ENCODE measurements at places on chromosomes 5 and 9.

GRCh38 chr5:53946405-53947100 lies 363.8 kb downstream of the ARL15 start:
- DNase-seq: no peak

GRCh38 chr5:98483301-98483685 lies 290.2 kb upstream of the RGMB start:
- DNase-seq: no peak

DNA sequence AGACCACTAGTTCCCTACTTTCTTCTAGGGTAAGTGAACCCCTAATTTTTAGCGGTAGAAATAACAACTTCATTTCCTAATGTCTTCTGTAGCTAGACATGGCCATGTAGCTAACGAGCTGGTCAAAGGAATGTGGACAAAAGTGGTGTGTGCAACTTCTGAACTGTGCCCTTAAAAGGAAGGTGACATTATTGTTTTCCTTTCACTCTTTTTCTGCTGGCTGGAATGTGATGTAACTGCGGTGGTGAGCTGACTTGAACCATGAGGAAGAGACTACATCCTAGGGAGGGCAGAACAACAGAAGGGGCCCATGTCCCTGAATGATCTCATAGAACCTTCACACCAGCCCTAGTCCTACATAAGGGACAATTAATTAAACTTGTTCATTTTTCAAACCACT lies 1.3 kb upstream of the SNX2 start:
- no peak for DNase-seq

DNA sequence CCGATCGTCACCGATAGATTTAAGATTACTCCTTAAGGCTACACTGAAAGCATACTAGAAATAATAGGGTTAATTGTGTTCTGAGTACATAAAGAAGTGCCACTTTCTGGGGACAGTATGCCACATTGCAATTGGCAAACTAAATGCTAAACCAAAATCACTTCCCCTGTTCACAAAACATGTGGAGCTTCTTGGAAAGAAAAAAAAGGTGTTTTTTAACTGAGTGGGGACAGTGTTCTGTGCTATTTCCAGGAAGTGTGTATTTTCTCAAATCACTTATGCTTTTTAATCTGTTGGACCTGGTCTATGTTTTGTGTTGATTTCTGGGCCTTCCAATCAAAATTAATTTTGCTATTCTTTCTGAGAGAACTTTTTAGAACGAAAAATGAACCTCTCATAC lies 149.3 kb upstream of the MPDZ start:
- DNase-seq: no peak

DNA sequence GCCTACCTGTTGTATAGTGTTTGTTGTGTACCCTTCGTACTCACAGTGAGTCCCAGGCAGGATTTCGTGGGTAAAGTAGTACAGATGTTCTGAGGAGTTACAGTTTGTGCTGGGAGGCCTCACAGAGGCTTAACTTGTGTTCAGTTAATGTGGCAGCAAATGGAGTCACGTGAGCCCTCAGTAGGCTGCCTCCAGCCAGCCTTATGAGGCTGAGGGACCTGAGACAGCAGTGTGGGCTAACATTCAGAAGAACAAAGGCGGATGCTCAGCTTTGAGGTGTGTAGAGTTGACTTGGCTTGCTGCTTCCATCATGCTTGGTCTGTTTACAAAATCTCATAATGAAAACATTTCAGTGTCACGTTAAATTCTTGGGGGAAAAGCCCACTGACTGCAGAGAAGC lies 118.1 kb downstream of the TRIO start:
- DNase-seq: no peak

DNA sequence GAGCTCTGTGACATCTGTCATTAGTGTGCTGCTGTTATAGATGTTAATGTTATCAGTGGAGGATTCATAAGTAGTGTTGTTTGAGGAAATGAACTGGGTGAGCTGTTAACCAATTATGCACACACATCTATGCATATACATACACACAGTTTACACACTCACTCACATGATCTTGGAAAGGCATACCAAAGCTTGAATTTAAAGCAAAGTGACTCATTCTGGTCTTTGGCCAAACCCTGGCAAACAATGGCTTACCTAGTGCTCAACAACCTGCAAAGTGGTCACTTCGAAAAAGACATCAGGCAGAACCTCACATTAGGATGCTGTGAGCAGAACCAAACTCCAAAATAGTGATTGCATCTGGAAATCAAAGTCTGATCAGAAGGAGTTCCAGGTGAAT lies 1037.3 kb upstream of the CDH6 start:
- DNase-seq: no peak

DNA sequence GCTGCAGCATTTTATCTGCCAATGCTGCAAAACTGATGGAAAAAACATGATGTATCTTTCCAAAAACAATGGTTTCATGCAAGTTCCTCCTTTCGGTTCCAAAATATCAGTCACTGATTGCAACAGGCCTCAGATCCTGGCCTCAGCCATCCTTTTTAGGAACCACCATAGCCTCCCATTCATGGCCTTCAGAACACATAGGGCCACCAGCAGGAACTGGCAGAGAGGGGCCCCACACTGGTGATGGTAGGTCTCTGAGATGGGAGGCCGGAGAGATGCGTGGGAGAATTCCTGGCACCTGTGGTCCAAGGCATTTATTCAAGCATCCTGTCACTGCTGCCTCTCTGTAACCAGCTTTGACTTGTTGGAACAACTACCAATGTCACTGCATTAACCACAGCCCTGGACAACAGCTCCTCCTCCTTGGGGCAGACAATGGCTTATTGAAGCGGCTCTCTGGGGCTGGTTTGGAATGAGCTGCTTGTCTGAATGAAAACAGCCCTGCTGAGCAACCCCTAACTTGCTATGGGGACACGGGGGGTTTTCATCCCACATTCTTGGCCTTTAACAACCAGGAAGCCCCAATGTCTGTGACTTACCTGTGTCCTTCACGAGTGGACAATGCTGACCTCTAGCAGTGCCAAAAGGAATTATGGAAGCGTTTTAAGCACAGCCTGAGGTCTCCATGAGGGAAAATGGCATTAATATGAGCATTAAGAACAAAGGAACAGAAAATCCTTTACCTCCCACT lies 108.1 kb downstream of the LHFPL2 start:
- DNase-seq: no peak

DNA sequence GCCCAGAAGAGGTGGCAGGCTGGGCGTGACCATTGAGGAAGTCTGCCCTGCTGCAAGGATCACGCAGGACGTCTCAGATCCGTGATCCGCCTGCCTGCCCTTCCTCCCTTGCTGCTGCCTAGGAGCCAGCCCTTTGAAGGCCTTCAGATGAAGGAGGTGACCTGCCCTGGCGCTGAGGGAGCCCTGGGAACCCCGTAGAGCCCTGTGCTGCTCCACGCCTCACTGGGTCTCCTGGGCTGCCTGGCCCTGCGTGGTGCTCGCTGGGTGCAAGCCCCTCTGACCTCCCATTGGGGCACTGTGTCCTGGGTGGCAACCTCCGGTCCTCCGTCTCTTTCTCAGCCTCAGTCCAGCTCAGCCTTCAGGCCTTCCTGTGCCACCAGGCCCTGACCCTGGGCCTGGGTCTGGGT lies 295.3 kb upstream of the IRX4 start:
- DNase-seq: no peak

- DNase-seq: no peak
These were observed 52.0 kb downstream of the EXD3 start for GRCh38 chr9:137370865-137371520.

DNA sequence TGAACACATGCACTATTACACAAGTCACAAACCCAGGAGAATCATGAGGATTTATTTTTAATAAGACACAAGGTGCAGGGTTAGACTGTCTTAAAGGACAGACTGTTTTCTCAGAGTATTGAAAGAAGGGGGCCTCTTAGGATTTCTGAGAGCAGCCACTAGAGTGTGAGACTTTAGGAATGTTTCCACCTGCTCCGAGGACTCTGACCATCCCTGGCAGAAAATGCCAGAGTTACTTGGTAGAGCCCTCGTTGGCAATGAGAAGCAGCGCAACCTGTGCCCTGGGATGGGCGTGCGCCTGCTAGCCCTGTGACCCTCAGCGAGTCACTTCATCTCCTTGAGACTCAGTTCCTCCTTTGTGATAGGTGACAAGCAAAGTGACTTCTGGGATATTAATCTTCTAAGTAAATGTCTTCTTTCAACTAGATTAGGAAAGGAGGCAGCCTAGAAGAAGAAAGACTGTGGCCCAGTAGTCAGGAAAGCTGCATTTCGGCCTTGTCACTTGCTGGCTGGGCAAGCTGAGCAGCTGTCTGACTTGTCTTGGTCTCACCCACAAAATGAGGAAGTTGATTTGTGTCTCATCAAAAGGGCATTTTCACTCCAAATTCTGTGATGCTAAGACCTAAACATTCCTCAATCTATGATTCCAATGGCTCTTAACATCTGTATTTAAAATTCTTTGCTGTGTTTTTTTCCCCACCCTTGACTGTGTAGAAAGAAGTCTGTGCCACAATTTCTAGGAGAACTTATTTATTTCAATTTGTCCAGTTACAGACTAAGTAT lies 60.5 kb downstream of the PTCD2 start:
- no peak for DNase-seq

DNA sequence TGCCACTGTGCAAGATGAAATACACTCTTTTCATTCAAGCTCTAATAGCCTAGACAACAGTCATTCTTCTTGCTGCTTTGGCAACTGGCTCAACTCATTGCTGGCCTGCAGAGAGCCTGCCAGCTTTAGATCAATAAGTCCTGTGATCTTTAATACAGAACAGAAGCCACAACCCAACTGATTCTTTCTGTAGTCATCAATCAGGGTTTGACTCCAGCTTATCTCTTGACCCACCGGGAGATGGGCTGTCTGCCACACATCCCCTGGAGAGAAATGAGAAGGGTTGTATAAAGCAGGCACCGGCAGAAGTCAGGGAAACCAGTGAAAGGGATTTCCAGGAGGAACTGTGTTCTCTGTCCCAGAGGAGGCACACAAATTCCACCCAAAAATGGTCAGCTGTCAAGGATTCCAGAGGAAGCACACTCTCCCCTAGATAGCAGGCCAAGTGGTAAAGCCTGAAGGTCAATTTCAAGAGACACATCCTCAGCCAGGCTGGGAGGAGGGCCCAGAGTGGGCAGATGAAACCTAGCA lies 24.5 kb downstream of the LHFPL2 start:
- DNase-seq: no peak

DNA sequence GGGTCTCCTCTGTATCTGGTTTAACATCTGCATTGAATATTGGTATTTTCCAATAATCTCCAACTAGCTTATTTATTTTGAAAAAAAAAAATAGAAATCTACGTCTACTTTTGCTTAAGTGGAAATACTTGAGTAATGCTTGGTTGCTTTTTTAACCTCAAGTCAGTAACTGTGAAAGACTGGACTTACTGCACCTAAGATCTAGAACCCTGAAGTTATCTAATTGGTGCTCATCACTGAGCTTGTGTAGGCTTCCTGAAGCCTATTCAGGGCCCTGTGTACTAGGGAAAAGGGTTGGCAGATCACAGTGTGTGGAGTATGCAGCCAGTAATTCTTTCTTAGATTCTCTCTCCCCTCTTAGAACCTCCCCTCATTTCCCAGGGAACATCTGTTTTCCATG lies 16.2 kb downstream of the SLC1A1 start:
- DNase-seq: no peak

GRCh38 chr5:121841892-121842291 lies 9.8 kb upstream of the FTMT start:
- DNase-seq: no peak

DNA sequence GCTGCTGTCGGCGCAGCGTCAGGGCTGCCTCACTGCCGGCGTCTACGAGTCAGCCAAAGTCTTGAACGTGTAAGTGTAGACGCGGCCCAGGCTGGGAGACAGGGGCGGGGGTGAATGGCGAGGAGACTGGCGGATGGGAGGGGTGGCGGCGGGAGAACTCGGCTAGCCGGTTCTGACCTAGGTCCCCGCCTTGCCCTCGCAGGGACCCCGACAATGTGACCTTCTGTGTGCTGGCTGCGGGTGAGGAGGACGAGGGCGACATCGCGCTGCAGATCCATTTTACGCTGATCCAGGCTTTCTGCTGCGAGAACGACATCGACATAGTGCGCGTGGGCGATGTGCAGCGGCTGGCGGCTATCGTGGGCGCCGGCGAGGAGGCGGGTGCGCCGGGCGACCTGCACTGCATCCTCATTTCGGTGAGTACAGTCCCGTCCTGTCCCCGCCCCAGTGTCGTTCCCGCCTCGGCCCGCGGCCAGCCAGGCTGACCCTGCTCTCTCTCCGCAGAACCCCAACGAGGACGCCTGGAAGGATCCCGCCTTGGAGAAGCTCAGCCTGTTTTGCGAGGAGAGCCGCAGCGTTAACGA lies 745 bp downstream of the GADD45G start:
- DNase-seq: peak; percentile 80

DNA sequence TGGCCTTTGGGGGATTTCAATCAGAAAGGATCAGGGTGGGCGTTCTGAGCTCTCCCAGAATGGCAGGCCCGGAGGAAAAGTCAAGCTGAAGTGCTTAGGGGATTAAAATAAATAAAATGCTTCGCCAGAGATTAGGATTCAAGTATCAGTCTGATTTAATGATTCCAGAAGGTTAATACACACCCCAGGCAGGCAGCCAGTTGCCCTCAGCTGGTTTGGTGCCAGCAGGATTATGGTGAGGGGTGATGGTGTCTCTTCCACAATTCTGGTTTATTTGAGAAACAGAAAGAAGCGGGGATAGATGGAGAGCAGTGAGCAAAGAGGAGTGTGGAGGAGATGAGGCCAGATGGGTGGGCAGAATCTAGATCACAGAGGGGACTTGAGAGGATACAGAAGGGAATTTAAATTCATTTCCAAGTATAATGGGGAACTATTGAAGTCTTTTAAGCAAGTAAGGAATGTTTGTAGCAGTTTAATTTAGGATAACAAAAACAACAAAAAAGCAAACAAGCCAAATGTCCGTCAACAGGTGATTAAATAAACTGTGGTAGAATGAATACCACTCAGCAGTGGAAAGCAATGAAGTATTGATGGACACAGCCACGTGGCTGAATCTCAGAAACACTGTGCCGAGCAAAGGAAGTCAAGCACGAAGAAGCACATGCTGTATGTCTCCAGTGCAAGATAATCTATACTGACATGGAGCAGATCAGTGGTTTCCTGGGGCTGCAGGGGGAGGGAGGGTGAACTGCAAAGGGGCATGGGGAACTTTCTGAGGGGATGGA lies 297.7 kb downstream of the MSX2 start:
- DNase-seq: no peak

GRCh38 chr9:82491604-82492003 lies 503.0 kb downstream of the SPATA31D1 start:
- no peak for DNase-seq

GRCh38 chr9:79220666-79221065 lies 351.1 kb upstream of the TLE4 start:
- no peak for DNase-seq

DNA sequence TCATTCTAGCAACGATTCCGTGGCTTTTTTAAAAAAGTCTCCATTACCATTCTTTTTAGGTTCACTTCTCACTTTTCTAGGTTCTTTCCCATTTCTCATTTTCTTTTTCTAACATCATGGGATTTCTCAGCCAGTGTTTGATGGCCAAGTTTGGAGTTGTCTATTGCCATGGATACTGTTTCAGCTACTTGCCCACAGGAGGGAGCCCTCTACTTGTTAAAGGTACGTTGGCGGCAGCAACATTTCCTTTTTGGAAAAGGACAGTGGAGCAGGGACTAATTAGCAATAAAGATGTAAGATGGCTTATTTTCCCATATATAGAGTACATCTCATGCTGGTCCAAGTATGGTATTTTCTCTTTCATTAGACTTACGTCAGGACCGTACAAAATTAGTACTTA lies 2257.5 kb upstream of the C9orf72 start:
- DNase-seq: no peak

GRCh38 chr9:24051587-24051986 lies 225.5 kb upstream of the ELAVL2 start:
- no peak for DNase-seq
